SHP77 (cell line): ENCODE measurements at places on chromosomes 1 and 21.

- no peak for DNase-seq
Measured at GRCh38 chr1:209008586-209008985, 574.9 kb upstream of the CAMK1G start.

GRCh38 chr1:103197216-103197615 is 88.9 kb upstream of the COL11A1 start:
- no peak for DNase-seq

GRCh38 chr1:175062858-175063257 is 4.8 kb upstream of the TNN start:
- DNase-seq = no peak

- no peak for DNase-seq
Measured at GRCh38 chr1:106846656-106847055, 209.8 kb upstream of the PRMT6 start.

GRCh38 chr1:208438112-208438699 is 194.0 kb upstream of the PLXNA2 start:
- DNase-seq = no peak

- DNase-seq = no peak
Measured at GRCh38 chr1:193031431-193031830, 27.7 kb downstream of the UCHL5 start.
